NCI-H1417 treated with DMSO at 0.1 percent for 48 hours (cell line): ENCODE measurements at places on chromosomes 3 and 15.

- no peak for DNase-seq
Measured at GRCh38 chr15:34691034-34691433, 63.8 kb downstream of the GJD2 start.

- DNase-seq = no peak
Measured at GRCh38 chr3:32018757-32019564, 37.4 kb downstream of the ZNF860 start.

DNA sequence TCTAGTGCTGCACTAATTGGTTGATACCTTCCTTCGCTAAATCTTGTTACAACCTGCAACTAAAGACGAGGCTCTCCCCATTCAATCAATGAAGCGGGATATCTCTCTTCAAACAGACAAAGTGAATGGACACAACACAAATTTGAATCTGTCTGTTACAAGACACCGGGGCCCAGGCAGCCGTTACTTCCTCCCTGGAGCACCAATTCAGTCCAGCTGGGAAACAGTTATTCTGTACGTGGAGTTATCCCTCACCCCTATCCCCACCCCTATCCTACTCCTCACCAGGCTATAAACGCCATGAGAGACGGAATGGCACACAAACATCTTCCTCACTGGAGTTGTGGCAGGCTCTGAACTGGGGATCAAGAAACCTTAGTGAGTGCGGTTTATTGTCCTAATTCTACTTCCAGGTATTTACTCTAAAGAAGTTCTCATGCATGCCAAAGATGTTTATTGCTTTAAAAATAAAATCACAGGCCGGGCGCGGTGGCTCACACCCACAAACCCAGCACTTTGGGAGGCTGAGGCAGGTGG lies 181.8 kb downstream of the FOXP1 start:
- DNase-seq = no peak

GRCh38 chr3:166211451-166211850 lies 374.2 kb upstream of the BCHE start:
- no peak for DNase-seq

- DNase-seq = no peak
Measured at GRCh38 chr3:189786479-189787064, 155.4 kb downstream of the TP63 start.

DNA sequence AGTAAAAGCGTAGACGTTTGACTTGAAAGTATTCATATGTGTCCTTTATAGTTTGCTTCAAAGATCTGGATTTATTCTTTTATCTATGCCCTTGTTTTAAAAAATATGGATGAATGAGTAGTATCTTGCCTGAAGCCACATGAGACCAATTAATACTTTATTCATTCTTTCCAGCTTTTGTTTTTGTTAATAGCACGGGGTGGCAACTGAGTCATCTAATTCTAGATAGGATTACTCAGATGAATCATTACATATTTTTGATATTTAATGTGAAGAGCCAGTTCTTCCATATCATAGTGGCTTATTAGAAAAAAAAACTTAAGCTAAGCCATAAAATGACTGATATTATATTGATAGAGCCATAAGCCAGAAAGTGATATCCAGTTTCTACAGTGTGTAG lies 121.9 kb downstream of the BBX start:
- DNase-seq = no peak

DNA sequence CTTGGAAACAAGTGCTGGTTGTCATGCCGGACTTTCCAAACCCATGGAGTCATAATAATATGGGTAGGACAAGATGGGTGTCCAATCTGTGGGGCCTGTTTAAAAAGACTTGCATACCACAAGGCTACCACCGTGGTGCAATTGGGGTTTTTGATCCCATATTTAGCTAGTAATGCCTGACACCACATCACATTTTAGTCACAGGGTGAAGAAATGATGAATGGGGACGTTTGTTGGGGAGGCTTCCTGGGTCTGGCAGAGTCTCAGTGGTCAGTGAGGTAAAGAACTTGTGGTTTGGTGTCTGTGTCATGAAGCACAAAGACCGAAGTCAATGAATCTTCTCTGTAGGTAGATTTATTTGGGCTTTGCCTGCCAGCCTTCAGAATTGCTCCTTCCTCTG lies 31.0 kb downstream of the P3H2 start:
- no peak for DNase-seq

- no peak for DNase-seq
Measured at GRCh38 chr3:47283591-47284364, 1.0 kb downstream of the KLHL18 start.

- no peak for DNase-seq
Measured at GRCh38 chr3:188239577-188239976, 85.6 kb downstream of the LPP start.

GRCh38 chr15:91944331-91944730 lies 90.8 kb downstream of the SLCO3A1 start:
- DNase-seq = no peak

GRCh38 chr3:115403786-115404185 lies 219.5 kb upstream of the GAP43 start:
- DNase-seq = no peak

DNA sequence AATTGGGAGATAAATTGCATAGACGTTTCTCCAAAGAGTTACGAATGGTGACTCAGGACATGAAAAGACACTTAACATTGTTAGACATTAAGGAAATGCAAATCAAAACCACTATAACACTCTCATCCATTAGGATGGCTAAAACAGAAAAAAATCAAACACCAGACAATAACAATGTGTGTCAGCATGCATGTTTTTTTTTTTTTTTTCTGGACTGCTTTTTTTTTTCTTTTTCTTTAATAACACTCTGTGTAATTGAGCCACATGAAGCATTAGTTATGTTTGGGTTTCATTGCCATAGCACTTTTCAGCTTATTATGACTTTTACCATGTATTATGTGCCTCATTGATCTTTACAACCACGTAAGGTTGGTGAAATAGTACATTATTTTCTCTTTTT lies 95.0 kb downstream of the NFKBIZ start:
- DNase-seq = no peak

DNA sequence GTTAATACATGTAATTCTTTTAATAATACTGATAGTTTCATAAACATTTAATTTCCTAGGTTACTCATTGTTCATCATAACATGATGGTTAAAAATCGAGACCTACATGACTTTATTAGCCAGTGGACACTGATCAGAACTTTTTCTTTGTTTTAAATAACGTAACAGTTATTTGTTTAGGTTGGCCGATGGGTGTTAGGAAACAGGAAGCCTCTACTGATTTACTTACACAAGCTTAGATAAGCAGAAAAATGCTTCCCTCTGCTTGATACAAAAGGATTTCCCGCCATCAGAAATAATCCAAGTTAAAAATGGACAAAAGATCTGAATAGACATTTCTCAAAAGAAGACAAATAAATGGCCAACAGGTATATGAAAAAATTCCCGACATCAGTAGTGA lies 16.6 kb upstream of the APH1B start:
- no peak for DNase-seq

DNA sequence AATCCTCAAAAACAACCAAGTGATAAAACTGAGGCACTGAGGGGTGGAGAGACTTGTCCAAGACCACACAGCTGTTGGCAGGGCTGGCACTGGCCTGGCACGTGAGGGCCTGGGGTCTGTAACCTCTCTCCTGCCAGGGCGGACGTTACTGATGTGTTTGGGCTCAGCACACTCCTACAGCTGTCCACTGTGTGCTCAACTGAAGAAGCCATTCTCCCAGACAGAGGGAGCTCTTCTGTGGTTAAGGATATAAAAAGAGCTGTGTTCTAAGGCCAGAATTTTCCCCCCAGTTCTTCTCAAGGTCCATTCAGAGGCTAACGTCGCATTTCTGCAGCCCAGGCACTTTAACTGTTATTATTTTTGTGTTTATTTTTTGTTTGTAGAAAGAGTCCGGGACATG lies 429.0 kb upstream of the ATP11B start:
- DNase-seq = no peak

GRCh38 chr3:144257381-144257780 lies 285.8 kb downstream of the DIPK2A start:
- DNase-seq = no peak

DNA sequence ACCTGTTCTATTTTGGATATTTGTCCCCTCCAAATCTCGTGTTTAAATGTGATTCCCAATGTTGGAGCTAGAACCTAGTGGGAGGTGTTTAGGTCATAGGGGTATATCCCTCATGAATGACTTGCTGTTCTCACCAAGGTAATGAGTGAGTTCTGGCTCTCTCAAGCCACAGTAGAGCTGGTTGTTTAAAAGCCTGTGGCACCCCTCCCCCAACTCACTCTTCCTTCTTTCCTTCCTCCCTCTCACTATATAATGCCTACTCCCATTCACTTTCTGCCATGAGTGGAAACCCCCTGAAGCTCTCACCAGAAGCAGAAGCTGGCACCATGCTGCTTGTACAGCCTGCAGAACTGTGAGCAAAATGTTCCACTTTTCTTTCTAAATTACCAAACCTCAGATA lies 341.1 kb downstream of the SI start:
- no peak for DNase-seq

DNA sequence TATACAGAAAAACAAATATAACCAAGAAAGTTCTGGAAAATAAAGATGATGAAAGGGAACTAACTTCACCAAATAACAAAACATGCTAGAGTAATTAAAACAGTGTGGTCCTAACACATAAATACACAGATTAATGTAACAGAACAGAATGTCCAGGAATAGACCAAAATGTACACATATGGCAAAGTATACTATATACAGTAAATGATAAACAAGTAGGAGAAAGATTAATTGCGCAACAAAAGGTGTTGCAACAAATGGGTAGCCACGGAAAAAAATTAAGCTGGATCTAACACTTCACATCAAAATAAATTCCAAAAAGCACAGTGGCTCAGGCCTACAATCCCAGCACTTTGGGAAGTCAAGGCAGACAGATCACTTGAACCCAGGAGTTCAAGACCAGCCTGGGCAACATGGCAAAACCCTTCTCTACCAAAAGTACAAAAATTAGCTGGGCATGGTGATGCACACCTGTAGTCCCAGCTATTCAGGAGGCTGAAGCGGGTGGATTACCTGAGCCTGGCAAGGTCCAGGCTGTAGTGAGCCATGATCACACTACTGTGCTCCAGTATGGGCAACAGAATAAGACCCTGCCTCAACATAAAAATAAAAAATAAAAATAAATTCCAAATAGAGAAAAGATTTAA lies 19.8 kb downstream of the SCAP start:
- no peak for DNase-seq

- DNase-seq = no peak
Measured at GRCh38 chr3:28502397-28502937, 153.8 kb upstream of the AZI2 start.

DNA sequence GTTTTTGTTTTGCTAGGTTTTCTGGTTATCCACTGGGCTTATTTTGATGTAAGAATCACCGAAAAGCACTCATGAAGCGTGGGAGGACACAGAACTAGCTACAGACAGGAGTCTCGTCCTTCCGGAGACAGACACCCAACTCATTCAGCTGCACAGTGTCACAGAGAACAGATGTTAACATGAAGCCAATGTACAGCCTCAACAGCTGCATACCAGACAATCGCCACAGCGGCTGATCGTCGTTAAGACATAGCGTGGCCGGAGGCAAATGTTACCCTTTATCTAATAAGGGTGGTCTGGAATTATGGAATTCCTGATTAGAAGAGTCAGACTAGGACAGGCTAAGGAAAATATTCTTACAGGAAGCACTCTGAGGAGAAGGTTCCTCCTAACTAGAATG lies 1.1 kb upstream of the PYGO1 start:
- no peak for DNase-seq

DNA sequence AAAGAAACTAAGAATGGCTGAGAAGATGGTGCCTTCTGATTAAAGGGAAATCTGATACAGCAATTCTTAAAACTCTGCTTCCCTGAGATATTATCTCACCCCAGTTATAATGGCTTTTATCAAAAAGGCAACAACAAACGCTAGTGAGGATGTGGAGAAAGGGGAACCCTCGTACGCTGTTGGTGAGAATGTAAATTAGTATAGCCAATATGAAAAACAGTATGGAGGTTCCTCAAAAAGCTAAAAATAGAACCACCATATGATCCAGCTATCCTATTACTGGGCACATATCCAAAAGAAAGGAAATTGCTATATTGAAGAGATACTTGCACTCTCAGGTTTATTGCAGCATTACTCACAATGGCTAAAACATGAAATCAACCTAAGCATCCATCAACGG lies 65.1 kb downstream of the GOLIM4 start:
- DNase-seq = no peak

- no peak for DNase-seq
Measured at GRCh38 chr15:43948691-43949325, 122.0 kb downstream of the WDR76 start.

DNA sequence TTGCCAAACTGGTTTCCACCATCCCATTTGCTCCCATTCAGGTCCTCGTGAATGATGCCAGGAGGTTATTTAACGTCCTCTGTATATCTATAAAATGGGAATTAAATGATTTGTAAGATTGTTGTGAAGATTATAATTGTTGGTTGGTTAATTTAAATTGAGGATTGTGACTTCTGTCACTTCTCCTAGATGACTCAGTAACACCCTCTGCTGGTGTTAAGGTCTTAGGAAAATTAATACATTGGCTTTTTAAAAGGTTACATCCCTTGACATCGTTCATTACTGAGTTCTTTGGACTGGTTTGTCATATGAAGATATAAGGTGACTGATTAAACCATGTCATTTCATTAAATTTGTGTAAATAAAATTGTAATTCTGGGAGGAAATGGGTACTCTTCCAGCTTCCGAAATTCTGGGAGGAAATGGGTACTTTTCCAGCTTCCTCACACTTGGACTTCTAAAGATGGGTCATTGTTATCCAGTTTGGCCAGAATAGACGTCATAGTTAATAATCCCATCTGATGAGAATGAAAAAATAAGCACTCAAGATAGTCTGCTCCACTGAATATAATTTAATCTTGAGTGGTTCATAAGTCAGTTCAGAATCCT lies 33.3 kb upstream of the PAQR5 start:
- DNase-seq = no peak

DNA sequence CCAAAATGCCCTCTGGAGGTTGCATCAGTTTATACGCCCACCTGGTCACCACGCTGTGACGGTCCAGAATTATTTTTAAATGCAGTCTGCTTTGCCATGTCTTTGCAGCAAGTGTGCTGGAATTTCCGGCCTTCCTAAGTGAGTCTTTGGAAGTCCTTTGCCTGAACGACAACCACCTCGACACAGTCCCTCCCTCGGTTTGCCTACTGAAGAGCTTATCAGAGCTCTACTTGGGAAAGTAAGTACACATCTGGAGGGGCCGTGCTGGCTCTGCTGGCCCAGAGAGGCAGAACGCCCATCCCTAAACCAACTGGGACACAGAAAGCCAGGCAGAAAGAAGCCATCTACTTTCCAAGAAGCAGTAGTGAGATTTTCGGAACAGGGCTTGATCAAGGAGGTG lies 101.8 kb downstream of the LRRK1 start:
- no peak for DNase-seq
